Activated gamma-delta T cell (primary cell): ENCODE measurements at places on chromosomes 13 and 19.

DNA sequence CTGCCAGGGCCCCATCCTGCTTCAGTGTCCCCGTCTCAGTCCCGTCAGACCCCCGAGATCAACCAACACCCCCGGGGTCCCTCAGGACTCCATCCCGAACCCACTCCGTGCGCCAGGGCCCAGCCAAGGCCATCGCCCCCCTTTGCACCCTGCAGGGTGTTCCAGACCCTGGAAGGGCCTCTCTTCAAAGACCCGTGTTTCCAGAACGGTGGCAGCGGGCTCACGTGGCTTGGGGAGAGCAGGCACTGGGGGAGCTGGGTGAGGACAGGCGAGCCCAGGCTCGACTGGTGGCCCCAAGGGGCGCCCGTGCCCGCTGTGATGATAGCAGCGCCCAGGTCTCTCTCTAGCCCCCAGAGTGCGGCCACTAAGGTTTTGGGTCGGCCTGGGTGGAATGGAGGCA is 1.4 kb downstream of the KASH5 start:
- DNase-seq: no peak

DNA sequence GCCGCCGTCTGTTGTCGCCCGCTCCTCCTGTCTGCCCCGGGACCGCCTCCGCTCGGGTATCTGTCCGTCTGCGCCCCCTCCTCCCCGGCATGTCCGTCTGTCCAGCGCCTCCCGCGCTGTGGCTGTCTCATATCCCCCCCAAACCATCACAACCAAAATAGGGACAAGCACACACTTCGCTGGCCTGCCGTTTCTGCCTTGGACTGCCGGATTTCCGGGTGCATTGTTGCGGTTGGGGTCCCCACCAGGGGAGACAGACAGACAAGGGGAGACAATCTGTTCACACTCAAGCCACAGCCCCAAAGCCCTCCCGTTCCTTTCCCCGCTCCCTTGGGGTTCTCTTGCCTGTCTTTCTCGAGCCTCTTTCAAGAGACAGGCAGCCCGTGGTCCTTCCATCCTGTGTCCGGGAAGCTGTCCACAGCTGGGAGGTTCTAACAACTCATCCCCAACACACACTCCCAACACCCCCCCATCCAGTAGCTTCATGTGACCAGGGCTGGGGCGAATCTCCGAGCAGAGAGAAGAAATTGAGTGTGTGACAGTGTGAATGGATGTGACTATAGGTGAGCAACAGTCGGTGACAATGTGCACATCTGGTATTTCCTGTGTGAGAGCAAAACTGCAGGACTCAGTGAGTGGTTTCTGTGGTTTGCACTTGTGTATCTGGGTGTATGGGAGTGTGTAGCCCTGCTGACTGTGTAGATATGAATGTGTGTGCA is 16.5 kb upstream of the FOSB start:
- DNase-seq: no peak

- DNase-seq: no peak
Measured at GRCh38 chr13:94433055-94433961, 46.2 kb downstream of the DCT start.

DNA sequence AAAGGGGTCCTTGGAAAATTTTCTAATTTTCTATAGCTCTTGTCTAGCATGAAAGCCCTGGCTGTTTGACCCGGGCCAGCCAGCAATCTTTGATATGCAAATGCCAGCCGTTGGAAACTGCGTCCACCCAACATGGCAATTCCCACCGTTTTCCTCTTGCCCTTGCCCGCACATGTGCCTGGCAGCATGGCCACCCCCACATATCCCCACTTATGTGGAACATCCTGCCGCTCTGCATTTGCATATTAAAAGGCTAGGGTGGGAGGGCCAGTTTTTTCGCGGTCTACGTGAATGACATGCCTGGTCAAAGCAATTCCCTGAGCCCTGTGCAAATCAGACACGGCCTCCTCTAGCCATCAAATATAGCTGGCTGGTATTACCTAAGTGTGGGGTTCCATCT is 110.3 kb upstream of the TDRD3 start:
- no peak for DNase-seq

- DNase-seq: no peak
Measured at GRCh38 chr13:36421447-36421846, 10.8 kb upstream of the CCNA1 start.
